ENCODE measurements at places on chromosomes 7 and 10.

GRCh38 chr10:96360331-96360730 is 1.5 kb upstream of the OPALIN start:
- no peak for DNase-seq

- no peak for DNase-seq
Observed at GRCh38 chr10:104322416-104322782, 15.9 kb downstream of the ITPRIP start.

DNA sequence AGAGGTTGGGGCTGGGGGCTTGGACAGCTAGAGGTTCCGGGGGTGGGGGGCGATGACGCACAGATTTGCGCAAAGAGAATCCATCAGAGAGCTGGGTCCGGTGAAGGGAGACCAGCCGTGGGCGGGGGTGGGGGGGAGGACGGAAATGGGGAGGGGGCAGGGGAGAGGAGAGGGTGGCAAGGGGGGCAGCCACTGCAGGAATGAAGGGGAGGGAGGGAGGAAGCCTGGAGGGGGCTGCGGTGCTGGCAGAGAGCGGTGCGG is 1.2 kb upstream of the VGF start:
- DNase-seq: no peak

DNA sequence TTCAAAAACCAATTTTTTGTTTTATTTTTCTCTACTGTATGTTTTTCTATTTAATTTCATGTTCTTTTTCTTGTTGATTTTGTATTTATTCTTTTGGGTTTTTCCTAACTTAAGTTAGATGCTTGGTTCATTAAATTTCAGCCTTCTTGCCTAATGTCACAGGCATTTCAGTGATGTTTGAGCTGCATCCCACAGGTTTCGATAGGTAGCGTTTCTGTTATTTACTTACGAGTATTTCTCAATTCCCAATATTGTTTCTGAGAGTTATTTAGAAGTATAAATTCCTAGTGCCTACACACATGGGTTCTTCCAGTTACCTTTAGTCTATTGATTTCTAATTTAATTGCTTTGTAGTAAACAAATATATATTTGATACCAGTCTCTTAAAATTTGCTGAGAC is 18.2 kb downstream of the PROSER2 start:
- no peak for DNase-seq

DNA sequence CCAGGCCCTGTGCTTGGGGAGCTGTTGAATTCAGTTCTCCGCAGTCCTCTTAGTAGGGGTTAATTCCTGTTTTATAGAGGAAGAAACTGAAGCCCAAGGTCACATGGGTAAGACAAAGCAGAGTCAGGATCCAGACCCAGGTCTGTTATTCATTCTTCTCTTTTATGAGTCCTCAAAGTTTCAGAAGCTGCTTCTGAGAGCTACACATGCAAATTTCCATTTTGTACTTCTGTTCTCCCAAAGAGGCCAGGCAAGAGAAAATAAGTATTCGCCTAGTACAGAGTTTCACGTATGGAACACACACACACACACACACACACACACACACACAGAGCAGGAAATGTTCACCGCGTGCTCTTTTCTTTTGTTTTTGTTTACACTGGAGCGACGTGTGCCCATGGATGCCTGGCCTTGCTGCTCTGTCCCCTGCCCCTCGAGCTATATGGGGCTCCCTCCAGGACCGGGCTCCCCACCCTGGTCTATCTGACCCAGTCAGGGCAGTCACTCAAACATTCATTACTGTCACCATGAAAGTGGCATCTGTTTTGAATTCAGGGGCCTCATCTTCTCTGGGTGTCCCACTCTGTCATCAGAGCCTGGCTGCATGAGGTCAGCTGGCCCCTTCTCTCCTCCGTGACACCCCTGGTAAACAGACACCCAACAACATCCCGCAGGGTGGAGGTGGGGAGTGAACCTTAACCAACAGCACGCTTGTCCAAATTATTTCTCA is 84.4 kb downstream of the TNS3 start:
- no peak for DNase-seq

DNA sequence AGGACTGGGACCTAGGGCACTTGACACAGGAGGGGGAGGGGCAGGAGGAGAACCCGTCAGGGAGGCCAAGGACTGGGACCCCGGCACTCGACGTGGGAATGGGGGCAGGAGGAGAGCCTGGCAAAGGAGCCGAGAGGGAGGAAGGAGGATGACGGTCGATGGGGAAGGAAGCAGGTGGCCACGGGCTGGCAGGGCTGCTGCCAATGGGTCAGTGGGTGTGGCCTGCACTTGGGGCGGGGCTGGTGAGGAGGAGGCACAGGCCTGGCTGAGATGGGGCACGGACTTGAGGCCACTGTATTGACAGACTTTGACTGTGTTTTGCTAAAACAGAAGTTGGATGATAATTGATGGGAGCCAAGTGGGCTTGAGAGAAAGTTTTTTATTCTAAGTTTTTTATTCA is 68.9 kb downstream of the RBM33 start:
- DNase-seq: no peak

- DNase-seq: no peak
Observed at GRCh38 chr7:78039790-78040776, 241.5 kb downstream of the PHTF2 start.

DNA sequence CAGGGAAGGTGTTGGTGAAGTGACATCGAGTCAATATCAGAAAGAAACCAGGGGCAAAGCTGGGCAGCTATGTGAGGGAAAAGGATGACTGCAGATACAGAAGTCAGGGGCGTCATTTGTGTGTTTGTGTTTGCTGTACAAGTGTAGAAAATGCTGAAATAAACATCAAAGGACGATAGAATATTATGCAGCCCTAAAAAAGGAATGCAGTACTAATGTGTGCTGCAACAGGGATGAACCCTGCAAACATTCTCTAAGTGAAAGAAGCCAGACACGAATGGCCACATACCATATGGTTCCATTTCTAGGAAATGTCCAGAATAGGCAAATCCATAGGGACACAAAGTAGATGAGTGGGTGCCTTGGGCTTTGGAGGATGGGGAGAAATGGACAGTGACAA is 133.9 kb downstream of the PRPF18 start:
- DNase-seq: no peak

GRCh38 chr10:43000651-43001426 is 76.0 kb upstream of the RET start:
- no peak for DNase-seq

GRCh38 chr10:77180104-77180503 is 457.5 kb downstream of the KCNMA1 start:
- DNase-seq: no peak

GRCh38 chr7:148867596-148868377 is 16.3 kb downstream of the EZH2 start:
- DNase-seq: no peak

GRCh38 chr10:31477584-31477983 is 158.6 kb downstream of the ZEB1 start:
- DNase-seq: no peak

DNA sequence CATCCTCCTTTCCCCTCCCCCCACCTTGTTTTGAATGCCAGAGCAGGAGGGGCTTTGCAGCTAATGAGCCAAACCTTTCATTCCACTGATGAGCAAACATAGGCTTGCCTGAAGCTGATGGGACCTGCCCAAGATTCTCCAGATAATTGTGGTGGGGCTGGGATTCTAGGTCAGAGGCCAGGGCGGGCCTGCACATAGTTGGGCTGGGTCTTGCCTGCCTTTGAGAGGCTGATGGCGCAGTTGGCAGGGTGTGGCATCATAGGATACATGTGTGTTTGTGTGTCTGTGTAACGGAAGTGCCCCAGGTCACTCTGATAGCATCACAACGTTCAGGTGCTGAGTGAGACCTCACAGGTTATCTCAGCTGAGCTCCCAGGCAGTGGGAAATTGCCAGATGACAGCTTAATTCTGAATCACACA is 22.9 kb downstream of the BTBD16 start:
- DNase-seq: no peak

- no peak for DNase-seq
Observed at GRCh38 chr7:21089653-21090052, 303.0 kb upstream of the SP8 start.

- peak; percentile 54 for DNase-seq
Observed at GRCh38 chr10:454860-455259, 234.6 kb downstream of the DIP2C start.

DNA sequence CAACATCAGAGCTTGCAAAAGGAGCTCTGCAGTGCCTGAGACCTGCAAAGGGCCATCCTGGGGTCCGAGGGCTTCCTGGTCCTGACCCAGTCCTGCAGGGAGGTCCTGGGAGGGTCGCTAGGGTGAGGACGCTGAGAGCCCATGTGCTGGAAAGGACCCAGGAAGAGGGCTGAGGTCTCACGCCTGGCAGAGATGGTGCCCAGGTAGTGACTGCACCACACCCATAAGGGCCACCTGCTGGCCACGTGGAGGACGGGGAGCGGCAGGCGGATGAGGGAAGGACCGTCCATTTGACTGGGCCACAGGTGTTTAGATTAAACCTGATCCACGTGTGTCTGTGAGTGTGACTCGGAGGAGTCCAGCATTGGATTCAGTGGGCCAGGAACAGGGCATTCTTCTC is 392.8 kb downstream of the DNAJB6 start:
- no peak for DNase-seq

DNA sequence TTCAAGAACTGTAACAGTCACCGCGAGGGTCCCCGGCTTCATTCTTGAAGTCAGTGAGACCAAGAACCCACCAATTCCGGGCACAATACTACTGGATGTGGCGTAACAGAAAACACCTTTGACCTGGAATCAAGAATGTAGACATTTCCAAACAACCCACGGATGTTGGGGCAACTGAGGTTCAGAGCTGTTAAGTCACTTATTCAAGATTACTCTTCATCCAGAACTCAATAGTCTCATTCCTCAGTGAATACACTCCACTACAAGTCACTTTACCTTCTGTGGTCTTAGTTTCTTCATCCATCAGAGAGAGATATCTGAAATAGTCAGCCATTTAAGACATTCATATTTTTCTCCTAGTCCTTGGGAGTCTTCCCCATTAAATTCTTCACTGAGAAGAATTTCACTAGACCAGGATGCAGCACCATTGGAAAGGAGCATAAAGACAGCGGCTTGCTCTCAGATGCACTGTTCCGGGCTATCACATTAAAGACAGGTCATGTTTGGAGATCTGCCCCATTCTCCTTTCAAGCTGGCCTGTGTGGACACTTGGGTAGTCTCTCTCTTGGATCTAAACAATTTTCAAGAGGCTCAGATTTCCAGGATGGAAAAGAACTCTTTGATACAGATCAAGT is 32.3 kb upstream of the ARID5B start:
- DNase-seq: no peak

DNA sequence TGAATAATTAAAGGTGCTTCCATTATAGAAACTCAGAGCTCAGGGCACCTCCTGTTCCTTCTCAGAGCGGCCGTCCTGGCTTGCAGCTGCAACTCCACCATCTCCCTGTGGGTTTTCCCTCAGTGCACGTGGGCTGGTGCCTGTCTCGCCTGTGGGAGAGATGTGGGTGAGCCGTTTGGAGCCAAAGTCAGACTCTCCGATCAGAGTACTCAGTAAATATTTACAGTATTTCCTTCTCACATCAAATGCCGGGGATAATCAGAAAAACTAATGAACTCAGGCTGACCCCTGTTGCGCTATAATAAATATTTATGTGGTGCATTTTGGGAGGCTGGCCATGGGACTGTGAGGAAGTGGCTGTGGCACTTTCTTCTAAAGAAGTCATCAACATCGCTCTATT is 155.8 kb upstream of the HABP2 start:
- no peak for DNase-seq

DNA sequence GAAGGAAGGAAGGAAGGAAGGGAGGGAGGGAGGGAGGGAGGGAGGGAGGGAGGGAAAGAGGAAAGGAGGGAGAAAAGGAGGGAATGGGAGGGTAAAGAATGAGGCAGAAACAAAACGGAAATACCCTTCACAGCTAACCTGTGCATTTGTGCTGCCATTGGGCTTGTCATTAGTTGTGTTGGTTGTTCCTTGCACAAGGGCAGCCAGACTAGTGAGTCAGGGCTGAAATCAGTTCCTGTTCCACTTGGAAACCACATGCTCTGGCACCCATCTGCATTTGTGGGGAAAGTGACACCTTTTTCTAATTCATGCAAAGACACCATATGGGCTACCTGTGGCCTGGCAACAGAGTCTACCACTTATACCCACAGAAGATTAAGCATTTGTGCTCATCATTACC is 1004.0 kb upstream of the C7orf33 start:
- no peak for DNase-seq

DNA sequence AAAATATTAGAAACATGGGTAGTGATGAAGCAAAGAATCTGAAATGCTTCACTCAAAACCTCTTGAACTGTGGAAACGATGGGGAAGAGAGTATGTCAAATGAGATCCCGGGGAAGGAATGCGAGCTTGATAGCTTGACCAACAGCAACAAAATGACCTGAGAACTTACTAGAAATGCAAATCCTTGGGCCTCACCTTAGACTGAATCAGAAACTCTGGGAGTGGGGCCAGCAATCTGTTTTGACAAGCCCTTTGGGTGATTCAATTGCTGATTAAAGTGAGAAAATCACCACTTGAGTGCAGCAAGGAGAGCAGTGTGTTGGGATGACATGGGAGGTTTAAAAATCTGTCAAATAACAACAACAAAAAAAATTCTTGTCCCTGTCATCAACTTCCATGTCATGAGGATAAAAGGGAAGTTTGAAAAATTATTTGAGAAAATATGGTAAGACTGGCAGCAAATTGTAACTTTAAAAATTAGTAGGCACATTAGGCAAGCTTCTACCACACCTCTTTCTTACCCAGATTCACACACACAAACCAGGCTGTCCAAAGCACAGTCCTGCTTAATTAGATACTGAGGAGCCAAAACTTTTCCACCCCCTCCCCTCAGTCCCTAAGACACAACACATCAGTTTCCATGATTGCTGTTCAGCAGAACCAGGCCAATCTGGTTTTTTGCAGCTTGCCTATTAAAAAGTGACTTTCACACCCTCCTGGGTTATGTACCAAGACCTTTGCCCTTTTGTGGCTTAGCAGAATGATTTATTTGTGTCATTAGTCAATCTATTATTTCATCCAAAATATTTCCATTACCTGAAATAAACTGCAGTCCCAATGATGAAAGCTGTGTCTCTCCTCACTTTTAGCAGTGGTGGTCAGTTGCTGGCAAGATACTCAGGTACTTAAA is 15.6 kb downstream of the CALCR start:
- DNase-seq: no peak

GRCh38 chr10:35415505-35415904 is 79.2 kb downstream of the CCNY start:
- no peak for DNase-seq

- DNase-seq: no peak
Observed at GRCh38 chr10:30057894-30058556, 1.4 kb downstream of the JCAD start.

DNA sequence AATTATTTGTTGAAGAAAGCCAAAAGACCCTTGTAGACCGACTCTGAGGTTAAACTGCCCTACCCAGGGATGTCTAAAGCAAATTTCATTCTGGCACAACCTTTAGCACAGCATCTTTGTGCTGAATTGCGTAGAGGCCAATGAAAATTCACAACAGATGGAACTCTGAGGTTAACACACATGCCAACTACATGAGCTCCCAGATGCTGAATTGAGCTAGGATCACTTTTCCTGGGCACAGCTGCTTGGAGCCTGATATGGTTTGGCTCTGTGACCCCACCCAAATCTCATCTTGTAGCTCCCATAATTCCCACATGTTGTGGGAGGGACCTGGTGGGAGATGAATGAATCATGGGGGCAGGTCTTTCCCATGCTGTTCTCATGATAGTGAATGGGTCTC is 158.0 kb upstream of the PTN start:
- DNase-seq: no peak

All from AG04450 (cell line).